ENCODE measurements at places on chromosomes 3 and 15.

DNA sequence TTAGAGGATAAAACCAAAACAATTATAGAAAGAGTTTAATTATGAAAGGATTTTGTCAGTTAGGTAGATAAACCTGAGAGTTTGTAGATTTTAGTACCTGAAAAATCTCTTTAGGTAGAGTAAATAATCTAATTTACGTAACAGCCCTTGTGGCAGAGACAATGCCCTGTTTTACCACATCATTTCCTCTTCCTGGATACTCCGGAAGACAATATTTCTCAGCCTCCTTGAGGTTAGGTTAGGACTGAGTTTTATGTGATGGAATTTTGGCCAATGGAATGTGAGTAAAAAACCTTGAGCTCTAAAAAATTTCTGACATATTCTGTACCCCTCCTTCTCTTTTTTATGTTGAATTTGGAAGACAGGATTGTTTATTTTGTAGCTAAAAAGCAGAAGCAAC, 50.7 kb upstream of the TPRG1 start:
- peak; percentile 46 for DNase-seq

- DNase-seq, result no peak
These were observed 51.6 kb upstream of the TCF12 start for GRCh38 chr15:56866803-56867202.

DNA sequence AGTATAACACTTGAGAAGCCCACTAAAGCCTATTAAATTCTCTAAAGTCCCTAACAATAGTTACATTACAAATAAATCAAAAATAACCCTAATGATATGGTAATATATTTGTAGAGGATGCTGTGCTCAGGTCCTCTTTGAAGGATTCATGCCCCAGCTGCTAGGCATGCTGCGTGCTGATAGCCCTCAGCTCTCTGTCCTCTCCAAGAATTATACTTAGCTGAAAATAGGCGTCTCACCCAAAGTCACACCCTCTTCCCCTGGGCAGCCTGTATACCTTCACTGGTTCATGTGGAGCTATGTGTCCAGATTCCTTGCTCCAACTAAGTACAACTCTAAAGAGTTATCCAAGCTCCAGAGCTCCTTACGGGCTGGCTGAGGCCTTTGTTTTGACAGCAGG, 312.5 kb upstream of the ZNF385D start:
- no peak for DNase-seq

DNA sequence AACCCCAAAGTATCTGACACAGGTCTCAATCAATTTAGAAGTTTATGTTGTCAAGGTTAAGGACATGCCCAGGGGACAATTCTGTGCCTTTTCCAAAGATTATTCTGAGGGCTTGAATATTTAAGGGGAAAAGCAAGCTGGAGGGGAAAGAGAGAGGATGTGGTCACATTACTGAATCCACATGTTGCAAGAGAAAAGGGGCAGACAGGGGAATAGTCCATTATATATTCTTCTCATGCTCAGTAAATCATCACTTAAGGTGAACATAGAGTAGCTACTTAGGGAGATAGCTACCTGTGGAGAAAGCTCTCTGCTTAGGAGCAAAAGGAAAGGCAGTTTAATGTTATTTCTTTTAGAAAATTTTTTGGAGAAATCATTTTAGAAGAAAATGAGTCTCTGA, 751.6 kb downstream of the SI start:
- DNase-seq, result no peak

- DNase-seq, result no peak
These were observed 25.5 kb downstream of the RARB start for GRCh38 chr3:25453619-25454004.

DNA sequence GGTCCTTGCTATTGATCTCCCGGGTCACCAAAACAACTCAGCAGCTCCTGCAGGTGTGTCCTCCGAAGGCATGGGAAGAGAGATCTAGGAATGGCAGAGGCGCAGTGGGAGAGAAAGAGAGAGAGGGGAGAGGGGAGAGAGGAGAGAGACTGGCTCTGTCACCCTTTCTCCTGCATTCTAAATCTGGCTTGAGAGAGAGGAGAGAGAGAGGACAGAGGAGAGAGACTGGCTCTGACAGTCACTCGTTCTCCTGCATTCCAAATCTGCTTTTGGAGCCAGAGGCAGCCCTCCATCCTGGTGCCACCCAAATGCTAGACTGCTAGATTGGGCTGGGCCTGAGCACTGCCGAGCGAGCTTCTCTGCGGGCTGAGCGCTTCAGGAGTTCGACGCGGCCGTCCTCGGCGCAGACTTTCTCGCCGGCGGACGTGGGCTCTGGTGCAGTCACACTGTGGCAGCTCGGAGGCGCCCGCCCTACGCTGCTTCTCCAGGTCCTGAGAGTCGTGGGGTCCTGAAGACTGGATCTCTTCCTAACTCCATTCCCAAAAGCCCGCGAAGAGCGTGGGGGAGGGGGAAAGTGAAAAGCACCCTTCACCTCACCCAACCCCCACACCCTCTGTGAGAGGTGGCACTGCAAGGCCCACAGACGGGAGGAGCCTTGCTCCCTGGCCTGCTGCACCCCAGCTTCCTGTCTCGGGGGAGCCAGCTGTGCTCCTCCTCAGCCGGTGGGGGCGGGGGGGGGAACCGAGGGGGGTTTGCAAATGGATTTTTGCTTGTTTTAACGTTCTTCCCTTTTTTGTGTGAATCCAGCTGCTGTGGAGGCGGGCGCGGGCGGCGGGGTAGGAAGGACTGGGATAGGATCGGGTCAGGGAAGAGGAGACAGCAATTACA, 222.3 kb downstream of the MEIS2 start:
- no peak for DNase-seq

DNA sequence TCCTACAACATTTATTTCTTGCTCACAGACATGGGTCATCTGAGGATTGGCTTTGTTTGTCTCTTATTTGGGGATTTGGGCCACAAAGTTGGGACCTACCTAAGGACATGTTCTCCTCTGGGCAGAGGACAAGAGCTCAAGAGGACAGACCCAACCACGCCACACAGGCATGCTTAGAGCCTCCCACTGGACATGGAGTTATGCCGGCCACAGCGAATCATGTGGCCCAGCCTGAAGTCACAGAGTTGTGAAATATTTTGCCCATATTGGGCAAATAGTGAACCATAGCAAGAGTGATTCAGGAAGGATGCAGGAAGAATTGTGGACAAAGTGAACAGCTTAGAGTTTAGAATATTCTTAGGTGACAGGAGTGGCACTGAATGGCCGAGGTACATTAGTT, 9.9 kb downstream of the TRAK1 start:
- no peak for DNase-seq

- no peak for DNase-seq
These were observed 212.8 kb downstream of the EPHA3 start for GRCh38 chr3:89320186-89320585.

DNA sequence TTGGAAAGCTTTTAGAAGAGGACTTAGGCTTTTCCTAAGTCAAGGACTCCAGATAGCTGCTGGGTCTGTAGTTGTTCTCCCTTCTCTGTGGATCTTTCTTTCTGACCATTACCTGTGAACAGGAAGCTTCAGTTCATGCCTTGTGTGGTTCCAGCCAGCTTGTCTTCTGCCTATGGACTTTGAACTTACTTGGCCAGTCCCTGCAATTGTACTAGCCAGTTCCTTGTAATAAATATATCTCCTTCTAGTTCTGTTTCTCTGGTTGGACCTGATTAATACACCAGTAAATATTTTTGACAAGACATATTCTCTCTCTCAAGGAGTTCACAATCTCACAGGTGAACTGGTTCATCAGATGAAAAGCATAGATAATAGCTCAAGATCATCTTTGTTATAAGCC, 341.3 kb upstream of the DPPA4 start:
- no peak for DNase-seq

DNA sequence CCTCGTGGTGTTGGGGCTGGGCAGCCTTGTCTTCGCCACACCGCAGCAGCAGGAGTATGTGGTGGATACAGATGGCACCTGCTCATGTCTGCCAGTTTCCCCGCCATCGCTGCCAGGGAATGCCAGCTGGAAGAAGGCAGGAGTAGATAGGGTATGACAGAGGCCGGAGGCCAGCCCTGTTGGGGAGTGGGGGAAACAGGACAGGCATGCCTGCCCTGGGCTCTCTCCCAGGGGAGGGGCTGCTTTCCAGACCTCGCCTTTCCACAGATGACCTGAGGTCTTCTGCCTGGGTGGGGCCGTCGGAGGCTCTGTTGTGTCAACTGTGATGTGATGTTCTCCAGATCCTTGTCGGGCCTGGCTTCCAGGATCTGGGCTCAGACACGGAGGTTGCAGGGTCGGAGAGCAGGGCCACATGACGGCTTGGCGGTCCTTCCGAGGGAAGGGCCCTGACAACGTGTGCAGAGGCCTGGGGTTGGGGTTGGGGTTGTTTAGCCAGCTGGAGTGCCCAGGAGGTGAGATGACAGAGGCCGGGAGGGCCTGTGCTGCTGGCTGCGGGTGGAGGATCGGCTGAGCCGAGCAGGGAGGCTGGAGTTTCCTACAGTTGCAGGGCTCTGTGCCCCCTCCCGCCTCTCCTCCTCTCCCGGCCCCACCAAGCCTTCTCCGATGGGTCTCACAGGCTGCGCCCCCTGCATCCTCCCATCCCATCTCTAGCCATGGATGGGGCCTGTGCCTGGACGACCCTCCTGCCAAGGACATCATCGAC, 102.0 kb downstream of the TBC1D2B start:
- DNase-seq, result no peak

DNA sequence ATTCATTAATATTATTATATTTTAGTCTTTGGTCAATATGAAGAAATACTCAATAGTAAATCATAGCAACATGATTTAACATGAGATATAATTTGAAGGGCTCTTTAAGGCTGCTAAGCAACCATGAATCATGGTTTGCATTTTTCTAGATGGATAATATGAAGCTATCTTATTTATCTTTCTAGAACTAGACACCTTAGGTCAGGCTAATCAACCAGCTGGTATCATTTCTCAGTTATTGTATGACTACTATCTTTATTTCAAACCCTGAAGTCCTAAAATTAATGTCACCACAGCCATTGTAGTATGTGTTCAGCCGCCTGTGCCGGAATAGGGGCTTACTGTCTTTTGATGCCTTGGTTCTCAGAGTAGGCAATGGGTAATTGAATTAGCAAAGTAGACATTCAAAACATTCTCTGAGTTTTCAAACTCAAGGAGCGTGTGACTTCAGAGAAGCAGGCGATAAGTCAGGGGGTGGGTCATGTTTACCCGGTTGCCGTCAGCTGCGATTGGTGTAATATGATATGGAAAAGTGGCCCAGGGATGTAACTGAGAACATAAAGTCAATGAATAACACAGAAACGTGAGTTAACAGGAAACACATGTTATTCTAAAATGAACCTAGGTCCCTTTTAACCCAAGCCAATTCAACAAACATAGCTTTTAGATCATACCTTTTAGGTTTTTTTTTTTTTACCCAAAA, 93.4 kb upstream of the CTDSPL start:
- no peak for DNase-seq

- no peak for DNase-seq
These were observed 109.3 kb downstream of the ZIC1 start for GRCh38 chr3:147518465-147518864.

GRCh38 chr15:68518046-68518445, 60.7 kb upstream of the CORO2B start:
- no peak for DNase-seq

DNA sequence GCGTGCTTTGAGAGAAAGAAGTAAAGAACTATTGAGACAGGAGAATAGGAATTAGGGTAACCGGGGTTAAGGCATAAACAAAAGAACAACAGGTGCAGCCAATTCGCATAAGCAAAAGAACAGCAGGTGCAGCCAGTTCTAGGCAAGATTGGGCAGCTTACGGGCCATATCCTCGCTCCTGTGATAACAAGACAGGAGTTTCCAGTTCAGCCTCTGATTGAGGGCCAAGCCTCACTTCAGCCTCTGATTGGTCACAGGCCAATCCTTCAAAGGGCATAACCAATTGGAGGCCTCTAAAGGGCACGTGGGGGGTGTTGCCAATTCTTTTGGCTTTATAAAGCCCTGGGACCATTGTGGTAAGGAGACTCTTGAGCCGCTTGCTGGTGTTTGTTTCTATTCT, 143.5 kb downstream of the GADL1 start:
- no peak for DNase-seq

DNA sequence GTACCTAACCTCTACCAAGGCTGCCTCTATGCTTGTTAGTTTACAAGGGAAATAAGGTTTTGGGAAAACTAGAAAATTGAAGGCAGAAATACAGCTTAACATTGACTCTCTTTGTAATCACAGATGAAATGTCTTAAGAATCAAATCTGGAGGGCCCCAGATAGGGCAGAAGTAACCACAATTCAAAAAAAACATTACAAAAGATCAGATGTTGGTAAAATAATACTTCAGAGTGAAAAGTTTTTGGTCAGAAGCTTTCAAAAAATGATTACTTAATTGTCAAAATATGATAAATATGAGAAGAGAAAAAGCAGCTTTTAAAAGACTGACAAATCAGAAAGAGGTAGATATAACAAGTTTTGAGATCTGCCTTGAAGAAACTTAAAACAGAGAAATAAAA, 425.1 kb upstream of the NECTIN3 start:
- DNase-seq, result no peak

GRCh38 chr15:51634591-51635198, 12.1 kb upstream of the DMXL2 start:
- no peak for DNase-seq

GRCh38 chr3:123379041-123379830, 69.7 kb downstream of the ADCY5 start:
- DNase-seq, result no peak

- no peak for DNase-seq
These were observed 47.1 kb downstream of the POC1A start for GRCh38 chr3:52106951-52107611.

DNA sequence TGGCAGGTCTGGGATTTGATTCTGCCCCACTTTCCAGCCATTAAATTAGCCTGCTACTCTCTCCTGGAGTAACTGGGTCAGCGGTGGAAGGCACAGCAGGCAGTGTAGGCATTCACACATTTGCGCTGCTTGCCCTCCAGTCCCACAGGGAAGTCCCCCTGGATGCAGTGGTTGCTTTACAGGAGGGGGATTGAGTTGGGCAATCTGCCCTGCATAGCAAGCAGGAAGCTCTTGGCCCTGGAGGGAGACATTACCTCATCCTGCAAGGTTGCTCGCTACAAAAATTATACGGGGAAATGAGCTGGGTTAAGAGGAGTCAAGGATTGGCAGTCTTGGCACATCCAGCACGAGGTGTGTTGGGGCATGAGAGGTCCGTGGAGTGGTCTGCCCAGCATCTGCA, 14.8 kb downstream of the MCM2 start:
- no peak for DNase-seq

- DNase-seq, result peak; percentile 62
These were observed 108.9 kb downstream of the FBLN2 start for GRCh38 chr3:13657660-13658435.

DNA sequence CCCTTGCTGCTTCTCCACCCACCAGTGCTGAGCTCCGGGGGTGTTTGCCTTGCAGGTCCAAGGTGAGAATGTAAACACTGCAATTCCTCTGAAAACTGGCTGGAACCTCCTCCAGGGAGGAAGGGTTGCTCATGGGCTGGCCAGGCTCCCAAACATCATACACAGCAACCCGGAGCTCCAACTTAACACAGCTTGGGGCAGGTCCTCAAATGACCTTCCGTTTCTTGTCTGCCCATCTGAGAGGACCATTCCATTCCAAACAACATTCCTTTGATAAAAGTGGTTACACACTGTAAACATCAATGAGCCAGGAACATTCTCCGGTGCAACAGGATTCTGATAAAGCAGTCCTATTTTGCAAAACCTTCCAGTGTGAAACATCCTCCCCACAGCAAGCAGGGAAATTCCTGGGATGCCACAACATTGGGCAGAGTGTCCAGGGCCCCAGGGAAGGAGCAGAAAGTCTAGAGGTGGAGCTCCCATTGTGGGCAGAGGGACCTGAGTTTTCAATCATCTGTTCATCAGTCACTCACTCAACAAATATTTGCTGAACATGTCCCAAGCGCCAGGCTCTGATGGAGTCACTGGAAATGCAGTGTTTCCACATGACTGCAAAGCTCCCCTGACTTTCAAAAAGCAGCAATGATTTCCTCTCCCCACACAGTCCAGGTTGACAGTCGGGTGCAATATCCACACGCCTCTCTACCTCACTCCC, 7.3 kb upstream of the HEG1 start:
- no peak for DNase-seq

Measured in CD4-positive, alpha-beta memory T cell (primary cell).